ENCODE measurements at places on chromosomes 3 and 15.

DNA sequence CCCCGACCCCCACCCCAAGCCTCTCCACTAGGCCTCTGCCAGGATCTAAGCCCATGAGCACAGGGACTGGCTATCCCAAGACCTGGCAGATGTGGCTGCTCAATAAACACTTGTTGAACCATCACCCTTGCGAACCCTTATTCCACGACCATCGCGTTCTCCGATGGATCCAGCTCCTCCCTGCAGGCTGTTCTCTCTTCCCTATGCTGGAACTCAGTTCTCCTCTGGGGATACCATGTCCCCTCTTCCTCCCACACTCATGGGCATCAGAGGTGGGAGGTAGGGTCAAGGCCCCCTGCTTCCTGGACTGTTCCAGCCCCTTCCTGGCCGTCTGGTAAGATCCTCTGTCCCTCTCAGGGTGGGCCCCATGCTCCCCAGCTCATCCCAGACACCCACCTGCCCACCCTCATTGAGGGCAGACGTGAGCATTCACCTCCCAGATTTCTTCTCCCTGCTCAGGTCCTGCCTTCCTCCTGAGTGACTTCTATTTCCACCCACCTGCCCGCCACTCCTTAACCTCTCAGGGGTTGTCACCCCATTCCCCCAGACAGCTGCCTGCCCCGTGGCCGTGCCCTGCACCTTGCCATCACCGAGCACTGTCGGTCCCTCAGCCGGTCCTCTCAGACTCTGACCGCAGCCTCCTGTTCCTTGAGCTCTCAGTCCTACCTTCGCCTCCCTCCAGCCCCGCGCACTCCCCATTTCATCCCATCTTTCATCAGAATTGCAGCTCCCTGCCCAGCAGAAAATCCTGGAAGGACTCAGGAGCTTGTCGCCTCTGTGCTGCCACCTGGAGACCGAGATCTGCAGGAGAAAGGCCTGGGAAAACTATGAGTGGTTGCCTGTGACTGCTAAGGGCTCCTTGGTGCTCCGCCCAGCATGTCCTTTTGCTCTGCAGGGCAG is 42.0 kb downstream of the PML start:
- no peak for DNase-seq

- DNase-seq: no peak
Observed at GRCh38 chr3:115089481-115089880, 57.6 kb downstream of the ZBTB20 start.

GRCh38 chr15:52290800-52291199 is 4.8 kb downstream of the MYO5C start:
- no peak for DNase-seq

GRCh38 chr3:36729204-36730056 is 34.9 kb downstream of the DCLK3 start:
- DNase-seq: peak; percentile 40
